ENCODE measurements at places on chromosomes 2 and 18.

- DNase-seq, result no peak
Observed at GRCh38 chr2:146527166-146527565, 1317.7 kb upstream of the ACVR2A start.

- DNase-seq, result peak; percentile 54
Observed at GRCh38 chr2:215917953-215918620, 95.3 kb downstream of the MREG start.

GRCh38 chr18:63970809-63971205 lies 926 bp downstream of the SERPINB8 start:
- no peak for DNase-seq

DNA sequence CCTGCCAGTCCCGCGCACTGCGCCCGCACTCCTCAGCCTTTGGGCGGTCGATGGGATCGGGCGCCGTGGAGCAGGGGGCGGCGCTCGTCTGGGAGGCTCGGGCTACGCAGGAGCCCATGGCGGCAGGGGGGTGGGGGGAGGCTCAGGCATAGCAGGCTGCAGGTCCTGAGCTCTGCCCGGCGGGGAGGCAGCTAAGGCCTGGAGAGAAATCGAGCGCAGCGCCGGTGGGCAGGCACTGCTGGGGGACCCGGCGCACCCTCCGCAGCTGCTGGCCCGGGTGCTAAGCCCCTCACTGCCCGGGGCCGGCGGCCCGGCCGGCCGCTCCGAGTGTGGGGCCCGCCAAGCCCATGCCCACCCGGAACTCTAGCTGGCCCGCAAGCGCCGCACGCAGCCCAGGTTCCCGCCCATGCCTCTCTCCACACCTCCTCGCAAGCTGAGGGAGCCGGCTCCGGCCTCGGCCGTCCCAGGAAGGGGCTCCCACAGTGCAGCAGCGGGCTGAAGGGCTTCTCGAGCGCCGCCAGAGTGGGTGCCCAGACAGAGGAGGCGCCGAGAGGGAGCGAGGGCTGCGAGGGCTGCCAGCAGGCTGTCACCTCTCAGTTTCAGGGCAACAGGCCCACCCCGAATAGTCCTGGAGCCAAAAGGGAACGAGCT lies 74.1 kb downstream of the PSMG2 start:
- DNase-seq, result no peak

GRCh38 chr2:160278101-160278878 lies 78.2 kb upstream of the ITGB6 start:
- DNase-seq, result no peak

Data from GM13977 (cell line).